ENCODE measurements at places on chromosomes 1 and 21.

- H3K36me3 ChIP-seq, result no peaks in the 10 kb centered on the region
- H3K27ac ChIP-seq, result no peak overlapping the region
- no peaks in the 10 kb centered on the region for H3K27me3 ChIP-seq
- no peaks in the 10 kb centered on the region for H3K4me1 ChIP-seq
- no peak overlapping the region for H3K4me3 ChIP-seq
Observed at GRCh38 chr1:216123446-216124191, 299.6 kb downstream of the USH2A start.

DNA sequence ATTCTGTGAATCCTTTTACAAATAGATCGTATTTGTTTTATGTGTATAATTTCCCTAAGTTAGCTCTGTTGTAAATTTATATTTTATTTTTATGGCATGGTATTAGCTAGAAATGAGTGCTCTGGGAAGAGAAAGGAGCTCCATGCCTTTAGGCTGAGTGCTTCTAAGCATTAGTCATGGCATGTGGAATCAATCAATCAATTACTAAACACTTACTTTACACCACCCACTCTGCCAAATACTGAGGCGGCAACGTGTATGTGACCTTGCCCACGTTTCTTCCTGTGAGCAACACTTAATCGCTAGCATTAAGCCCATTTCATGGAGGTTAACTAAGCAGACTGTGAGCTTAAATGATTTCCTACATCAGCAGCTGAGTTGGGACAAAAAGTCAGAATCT, 7.2 kb upstream of the BECN2 start:
- H3K36me3 ChIP-seq, result no peaks in the 10 kb centered on the region
- H3K4me1 ChIP-seq, result no peaks in the 10 kb centered on the region
- H3K27ac ChIP-seq, result no peak overlapping the region

- peak overlapping the region; percentile 35 for H3K4me3 ChIP-seq
- H3K27me3 ChIP-seq, result no peaks in the 10 kb centered on the region
- peaks cover 36% of the 10 kb centered on the region for H3K4me1 ChIP-seq
- H3K27ac ChIP-seq, result no peak overlapping the region
- peaks cover 12% of the 10 kb centered on the region for H3K36me3 ChIP-seq
- DNase-seq, result no peak
Observed at GRCh38 chr1:28058971-28059878, 29.2 kb downstream of the EYA3 start.

- H3K27me3 ChIP-seq, result peaks cover 9% of the 10 kb centered on the region
- peak overlapping the region; percentile 41 for H3K4me3 ChIP-seq
- H3K4me1 ChIP-seq, result peaks cover 17% of the 10 kb centered on the region
- no peaks in the 10 kb centered on the region for H3K36me3 ChIP-seq
- DNase-seq, result no peak
- no peak overlapping the region for H3K27ac ChIP-seq
Observed at GRCh38 chr1:27011976-27012563, 580 bp downstream of the TENT5B start.

DNA sequence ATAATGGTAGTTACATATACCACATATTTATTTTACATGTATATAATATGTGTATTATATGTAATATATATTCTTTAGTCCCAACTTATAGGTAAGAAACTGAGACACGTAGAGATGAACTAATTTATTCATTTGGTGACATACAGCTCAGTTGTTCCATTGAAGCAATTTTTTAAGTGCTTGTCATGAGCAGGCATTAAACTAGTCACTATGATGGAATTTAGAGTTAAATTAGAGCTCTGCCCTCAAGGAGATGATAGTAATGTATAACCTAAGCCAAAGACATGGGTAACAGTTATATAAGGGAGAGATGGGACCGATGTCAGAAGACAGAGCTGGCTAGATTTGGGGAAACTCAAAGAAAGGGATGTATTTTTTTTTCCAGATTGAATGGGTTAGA, 83.0 kb downstream of the ST6GALNAC5 start:
- no peak overlapping the region for H3K27ac ChIP-seq
- no peak overlapping the region for H3K4me3 ChIP-seq
- no peaks in the 10 kb centered on the region for H3K36me3 ChIP-seq
- DNase-seq, result no peak
- H3K4me1 ChIP-seq, result no peaks in the 10 kb centered on the region

DNA sequence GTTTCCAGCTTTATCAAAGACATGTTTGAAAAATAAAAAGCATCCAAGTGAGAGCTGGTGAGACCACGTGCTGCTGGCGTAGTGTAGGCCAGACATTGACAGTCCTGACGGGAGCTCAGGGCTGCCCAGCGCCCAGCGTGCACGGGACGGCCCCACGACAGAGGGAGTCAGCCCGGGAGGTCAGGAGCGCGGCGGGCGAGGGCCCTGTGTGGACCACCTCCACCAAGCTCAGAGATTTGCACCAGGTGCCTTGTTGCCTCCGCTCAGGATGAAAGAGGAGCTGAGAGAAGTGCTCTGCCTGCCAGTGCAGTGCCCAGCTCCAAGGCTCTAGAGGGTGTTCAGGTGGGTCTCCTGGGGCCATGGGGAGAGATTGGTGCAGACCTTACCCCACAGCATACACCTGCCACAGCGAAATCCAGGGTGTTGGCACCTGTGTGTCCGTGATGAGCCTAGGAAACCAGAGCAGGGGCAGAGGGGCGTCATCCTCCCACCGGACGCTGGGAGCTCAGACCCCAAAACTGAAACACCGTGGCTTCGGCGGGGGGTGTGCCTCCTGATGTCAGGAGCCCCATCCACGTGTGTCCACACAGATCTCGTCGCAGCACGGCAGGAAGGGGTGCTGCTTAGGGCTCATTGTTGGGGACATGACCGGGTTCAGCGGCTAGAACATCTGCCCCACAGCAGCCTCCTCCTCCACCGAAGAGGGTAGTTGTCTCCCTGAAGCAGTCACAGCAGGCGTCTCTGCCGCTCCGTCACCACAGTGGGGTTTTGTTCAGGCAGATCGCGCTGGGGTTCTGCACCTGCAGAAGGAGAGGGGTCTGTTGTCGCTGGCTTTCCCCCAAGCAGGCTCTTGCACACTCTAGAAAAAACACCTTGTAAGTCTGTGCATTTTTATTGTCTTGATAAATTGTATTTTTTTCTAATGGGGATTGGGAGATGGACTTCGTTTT, 64.2 kb downstream of the POFUT2 start:
- H3K4me1 ChIP-seq, result peaks cover 31% of the 10 kb centered on the region
- DNase-seq, result no peak
- no peak overlapping the region for H3K27ac ChIP-seq
- peaks cover 40% of the 10 kb centered on the region for H3K36me3 ChIP-seq

DNA sequence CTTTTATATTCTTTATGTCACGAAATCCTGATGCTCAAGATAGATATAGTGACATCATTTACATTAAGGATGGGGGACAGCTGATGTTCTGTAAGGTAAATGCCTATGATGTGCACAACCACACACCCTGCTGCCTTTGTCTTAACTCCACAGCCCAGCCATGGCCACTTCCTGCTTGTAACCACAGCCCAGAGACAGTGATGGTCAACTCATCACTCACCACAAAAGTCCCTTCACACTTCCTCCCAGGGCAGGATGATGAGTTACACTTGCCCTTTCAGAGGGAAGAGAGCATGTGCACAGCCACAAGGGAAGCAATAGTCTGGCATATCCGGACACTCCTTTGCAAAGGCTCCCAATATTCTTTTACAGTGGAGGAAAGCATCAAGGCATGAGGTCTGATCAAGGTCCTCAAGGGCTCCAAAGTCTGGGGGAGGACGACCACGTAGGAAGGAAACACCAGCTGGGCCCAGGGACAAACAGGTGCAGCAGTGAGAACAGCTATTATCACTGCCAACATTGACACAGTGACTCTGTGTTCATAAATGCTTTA, 53.8 kb downstream of the PLPP3 start:
- H3K4me1 ChIP-seq, result peaks cover 59% of the 10 kb centered on the region
- no peaks in the 10 kb centered on the region for H3K36me3 ChIP-seq
- no peaks in the 10 kb centered on the region for H3K27me3 ChIP-seq
- H3K27ac ChIP-seq, result peak overlapping the region; percentile 82

DNA sequence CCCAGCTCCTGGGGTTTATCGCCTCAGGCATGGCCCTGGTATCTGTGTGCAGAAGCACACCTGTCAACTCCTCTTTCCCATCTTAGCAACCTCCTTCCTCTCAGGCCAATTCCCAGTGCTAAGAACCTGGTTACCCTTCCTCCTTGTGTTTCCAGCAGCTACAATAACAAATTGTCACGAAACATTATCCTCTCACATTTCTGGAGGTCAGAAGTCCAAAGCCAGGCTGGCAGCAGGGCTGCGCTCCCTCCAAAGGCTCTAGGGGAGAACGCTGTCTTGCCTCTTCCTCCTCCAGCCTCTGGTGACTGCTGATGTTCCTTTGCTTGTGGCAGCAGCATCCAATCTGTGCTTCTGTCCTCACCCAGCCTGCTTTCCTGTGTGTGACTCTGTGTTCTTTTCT, 10.7 kb upstream of the MRPS14 start:
- DNase-seq, result no peak
- H3K36me3 ChIP-seq, result no peaks in the 10 kb centered on the region
- H3K4me1 ChIP-seq, result peaks cover 9% of the 10 kb centered on the region
- H3K27me3 ChIP-seq, result peaks cover 4% of the 10 kb centered on the region
- no peak overlapping the region for H3K27ac ChIP-seq
- H3K4me3 ChIP-seq, result no peak overlapping the region

- no peak for DNase-seq
- H3K4me1 ChIP-seq, result peaks cover 16% of the 10 kb centered on the region
- no peak overlapping the region for H3K4me3 ChIP-seq
- H3K36me3 ChIP-seq, result no peaks in the 10 kb centered on the region
- H3K27me3 ChIP-seq, result peaks cover 36% of the 10 kb centered on the region
Observed at GRCh38 chr1:65264197-65264929, 45.0 kb upstream of the DNAJC6 start.

- no peaks in the 10 kb centered on the region for H3K27me3 ChIP-seq
- no peak overlapping the region for H3K27ac ChIP-seq
- no peaks in the 10 kb centered on the region for H3K36me3 ChIP-seq
- H3K4me3 ChIP-seq, result no peak overlapping the region
- no peak for DNase-seq
- H3K4me1 ChIP-seq, result no peaks in the 10 kb centered on the region
Observed at GRCh38 chr1:54156201-54156600, 3.4 kb upstream of the CDCP2 start.

DNA sequence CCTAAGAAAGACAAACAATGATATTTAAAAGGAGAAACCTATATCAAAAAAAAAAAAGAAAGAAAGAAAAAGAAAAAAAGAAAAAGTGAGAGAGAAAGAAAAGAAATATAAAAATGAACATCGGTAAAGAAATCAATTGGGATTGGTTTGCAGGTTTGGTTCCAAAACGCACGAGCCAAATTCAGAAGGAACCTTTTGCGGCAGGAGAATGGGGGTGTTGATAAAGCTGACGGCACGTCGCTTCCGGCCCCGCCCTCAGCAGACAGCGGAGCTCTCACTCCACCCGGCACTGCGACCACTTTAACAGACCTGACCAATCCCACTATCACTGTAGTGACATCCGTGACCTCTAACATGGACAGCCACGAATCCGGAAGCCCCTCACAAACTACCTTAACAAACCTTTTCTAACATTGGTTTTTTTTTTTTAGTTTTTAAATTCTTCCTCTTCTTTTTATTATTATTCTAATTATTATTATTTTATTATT, 11.7 kb downstream of the LHX9 start:
- H3K4me1 ChIP-seq, result peaks cover 6% of the 10 kb centered on the region
- no peaks in the 10 kb centered on the region for H3K36me3 ChIP-seq
- DNase-seq, result no peak

DNA sequence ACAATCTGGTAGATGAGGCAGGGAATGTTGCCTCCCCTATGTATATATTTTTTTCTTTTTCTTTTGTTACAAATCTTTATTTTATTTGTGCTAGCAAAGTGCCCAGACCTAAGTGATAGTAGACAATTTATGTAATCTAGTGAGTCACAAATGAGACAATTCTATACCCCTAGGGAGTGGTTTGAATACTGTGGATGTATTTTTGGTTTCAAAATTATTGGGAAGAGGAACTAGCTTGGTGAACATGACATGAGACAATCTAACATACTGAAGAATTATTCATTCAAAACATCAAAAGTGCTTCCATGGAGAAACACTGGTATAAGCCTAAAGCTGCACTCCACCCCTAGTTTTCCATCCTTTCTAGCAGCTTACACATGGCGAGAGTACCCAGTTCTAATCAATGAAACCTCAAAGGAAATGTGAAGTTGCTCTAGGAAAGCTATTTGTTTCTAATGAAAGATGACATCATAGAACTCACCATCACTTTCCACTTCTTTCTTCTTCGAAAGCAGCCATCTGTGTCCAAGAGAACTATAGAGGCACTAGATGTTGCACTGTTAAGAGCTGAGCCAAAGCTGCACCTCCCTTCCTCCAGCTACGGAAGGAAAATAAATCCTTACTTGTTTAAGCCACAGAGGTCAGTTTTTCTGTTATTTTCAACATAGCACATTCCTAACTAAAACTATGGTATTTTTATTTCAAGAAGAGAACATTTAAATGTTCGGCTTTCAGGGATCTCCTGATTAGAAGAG, 764.6 kb downstream of the LTN1 start:
- no peaks in the 10 kb centered on the region for H3K4me1 ChIP-seq
- no peaks in the 10 kb centered on the region for H3K27me3 ChIP-seq
- DNase-seq, result no peak
- no peaks in the 10 kb centered on the region for H3K36me3 ChIP-seq

- no peak overlapping the region for H3K4me3 ChIP-seq
- DNase-seq, result no peak
- no peak overlapping the region for H3K27ac ChIP-seq
- no peaks in the 10 kb centered on the region for H3K4me1 ChIP-seq
- H3K36me3 ChIP-seq, result no peaks in the 10 kb centered on the region
- H3K27me3 ChIP-seq, result no peaks in the 10 kb centered on the region
Observed at GRCh38 chr1:119449971-119450370, 35.0 kb downstream of the HSD3B2 start.

GRCh38 chr1:218970397-218970990, 203.2 kb upstream of the LYPLAL1 start:
- H3K27me3 ChIP-seq, result no peaks in the 10 kb centered on the region
- H3K27ac ChIP-seq, result no peak overlapping the region
- H3K4me1 ChIP-seq, result no peaks in the 10 kb centered on the region
- DNase-seq, result no peak
- no peak overlapping the region for H3K4me3 ChIP-seq

GRCh38 chr21:25560271-25560685, 47.0 kb downstream of the MRPL39 start:
- no peaks in the 10 kb centered on the region for H3K27me3 ChIP-seq
- H3K27ac ChIP-seq, result no peak overlapping the region
- DNase-seq, result no peak
- H3K4me3 ChIP-seq, result peak overlapping the region; percentile 92
- peaks cover 45% of the 10 kb centered on the region for H3K4me1 ChIP-seq

DNA sequence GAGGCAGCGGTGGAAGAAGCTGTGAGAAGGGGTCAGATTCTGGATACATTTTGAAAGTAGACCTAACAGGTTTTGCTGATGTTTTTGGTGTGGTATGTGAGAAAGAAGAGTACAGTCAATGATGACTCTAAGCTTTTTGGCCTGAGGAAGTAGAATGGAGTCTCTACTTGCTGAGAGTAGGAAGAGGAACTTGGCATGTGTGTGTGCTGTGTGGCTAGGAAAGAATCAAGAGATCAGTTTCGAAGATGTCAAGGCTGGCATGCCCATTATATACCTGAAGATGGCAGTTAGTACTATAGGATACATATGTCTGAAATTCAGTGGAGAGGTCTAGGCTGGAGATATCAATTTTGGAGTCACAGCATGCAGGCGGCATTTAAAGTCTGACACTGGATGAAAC, 64.4 kb downstream of the MAB21L3 start:
- peaks cover 12% of the 10 kb centered on the region for H3K27me3 ChIP-seq
- DNase-seq, result no peak
- no peaks in the 10 kb centered on the region for H3K4me1 ChIP-seq
- H3K36me3 ChIP-seq, result no peaks in the 10 kb centered on the region
- H3K4me3 ChIP-seq, result no peak overlapping the region

Measured in activated B cell treated with CpG ODN at 0.5 μM for 24 hours (primary cell).